T-helper 17 cell (primary cell): ENCODE measurements at places on chromosomes 1 and 21.
A peak's percentile ranks its signal among the peaks of the same experiment; 100 is the strongest.

DNA sequence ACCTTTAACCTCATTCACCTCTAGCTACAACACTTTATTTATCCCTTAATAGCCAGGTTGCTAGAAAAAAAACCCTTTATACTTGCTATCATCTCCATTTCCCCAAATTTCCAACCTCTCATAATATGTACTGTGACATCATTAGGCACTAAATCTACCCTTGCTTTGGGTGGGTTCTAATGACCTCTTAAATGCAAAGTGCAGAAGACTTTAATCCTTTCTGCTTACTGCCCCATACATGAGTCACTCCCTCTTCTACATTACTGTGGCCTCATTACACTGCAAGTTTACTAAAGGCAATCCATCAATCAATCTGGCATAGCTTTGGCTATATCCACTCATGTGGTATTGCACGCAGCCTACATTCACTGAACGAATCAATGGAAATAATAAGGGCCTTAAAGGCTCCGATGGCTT is 353.3 kb downstream of the SMYD3 start:
- H3K27ac ChIP-seq: no peak overlapping the region
- no peak overlapping the region for H3K4me3 ChIP-seq
- H3K4me1 ChIP-seq: no peaks in the 10 kb centered on the region
- H3K36me3 ChIP-seq: peaks cover 5% of the 10 kb centered on the region

GRCh38 chr1:39657402-39657801 is 14.5 kb downstream of the NT5C1A start:
- peaks cover 8% of the 10 kb centered on the region for H3K4me1 ChIP-seq
- no peak overlapping the region for H3K27ac ChIP-seq
- no peak for DNase-seq

DNA sequence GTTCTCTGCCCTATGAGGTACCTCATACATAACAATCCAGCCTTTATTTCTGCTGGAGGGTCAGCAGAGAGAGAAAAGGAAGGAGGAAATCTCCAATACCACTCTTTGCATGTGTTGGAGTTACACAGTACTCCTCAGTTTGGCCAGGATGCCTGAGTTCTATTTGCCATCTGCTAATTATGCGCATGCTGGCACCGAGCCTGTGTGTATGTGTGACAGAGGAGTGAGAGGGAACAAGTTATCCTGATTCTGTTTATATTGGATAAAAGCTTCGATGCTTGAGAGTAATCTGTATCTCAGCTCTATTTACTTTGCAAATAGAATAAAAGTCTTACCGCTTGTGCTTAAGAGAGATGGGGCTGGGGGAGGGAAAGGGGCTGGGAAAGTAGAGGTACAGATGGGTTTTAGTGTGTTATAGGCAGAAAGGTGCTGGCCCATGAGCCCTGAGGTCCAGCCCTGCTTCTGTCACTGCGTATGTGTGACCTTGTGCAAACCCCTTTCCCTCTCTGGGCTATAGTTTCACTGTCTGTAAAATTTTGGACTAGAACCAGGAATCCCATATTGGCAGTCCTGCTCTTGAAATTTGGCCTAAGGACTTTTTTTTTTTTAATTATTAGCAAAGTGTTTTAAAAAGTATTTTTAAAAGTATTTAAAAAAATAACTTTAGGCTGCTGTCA is 54.5 kb upstream of the PLXNA2 start:
- H3K4me1 ChIP-seq: no peaks in the 10 kb centered on the region
- H3K27me3 ChIP-seq: peaks cover 85% of the 10 kb centered on the region
- H3K27ac ChIP-seq: no peak overlapping the region
- H3K4me3 ChIP-seq: no peak overlapping the region

DNA sequence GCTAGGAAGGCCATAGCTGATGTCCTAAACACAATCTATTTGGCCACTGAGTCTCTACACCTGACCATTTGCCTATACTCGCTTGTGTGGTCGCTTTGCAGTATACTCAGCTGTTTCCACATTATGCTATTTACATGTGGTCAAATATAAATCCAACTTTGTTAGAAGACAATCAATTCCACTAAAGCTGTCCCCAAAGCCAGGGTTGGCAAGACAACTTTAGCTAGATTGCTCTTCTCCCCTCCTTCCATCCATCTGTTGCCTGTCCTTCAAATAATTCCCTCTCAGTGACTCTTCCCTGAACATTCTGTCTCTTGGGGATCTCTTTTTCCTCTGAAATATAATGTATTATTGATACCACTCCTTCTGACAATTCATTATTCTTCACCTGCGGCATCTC is 30.1 kb downstream of the AVPR1B start:
- no peak overlapping the region for H3K27ac ChIP-seq
- H3K4me1 ChIP-seq: peaks cover 8% of the 10 kb centered on the region
- H3K4me3 ChIP-seq: no peak overlapping the region

GRCh38 chr1:27332536-27333281 is 9.1 kb upstream of the SYTL1 start:
- no peaks in the 10 kb centered on the region for H3K27me3 ChIP-seq
- H3K36me3 ChIP-seq: peaks cover 2% of the 10 kb centered on the region
- peak overlapping the region; percentile 60 for H3K27ac ChIP-seq
- H3K4me3 ChIP-seq: no peak overlapping the region

- H3K4me3 ChIP-seq: no peak overlapping the region
- no peaks in the 10 kb centered on the region for H3K27me3 ChIP-seq
- no peaks in the 10 kb centered on the region for H3K4me1 ChIP-seq
- no peaks in the 10 kb centered on the region for H3K36me3 ChIP-seq
- no peak for DNase-seq
- no peak overlapping the region for H3K27ac ChIP-seq
Measured at GRCh38 chr1:55725378-55725777, 510.2 kb upstream of the USP24 start.

DNA sequence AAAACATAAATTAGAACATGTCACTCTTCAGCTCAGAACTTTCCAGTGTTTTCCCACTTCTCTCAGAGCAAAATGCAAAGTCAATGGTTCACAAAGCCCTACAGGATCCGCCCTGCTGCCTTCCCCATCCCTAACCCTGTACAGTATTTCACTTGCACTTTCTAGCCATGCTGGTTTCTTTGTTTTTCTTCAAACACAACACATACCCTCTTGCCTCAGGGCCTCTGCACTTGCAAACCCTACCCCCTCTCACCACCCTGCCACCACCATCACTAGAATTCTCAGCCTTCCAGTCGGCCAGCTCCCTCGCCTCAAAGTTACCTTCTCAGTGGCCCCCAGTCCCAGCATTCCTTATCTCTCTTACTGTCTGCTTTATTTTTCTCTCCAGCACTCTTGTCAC is 17.6 kb downstream of the TEX35 start:
- no peak overlapping the region for H3K4me3 ChIP-seq
- no peak for DNase-seq
- H3K4me1 ChIP-seq: peaks cover 3% of the 10 kb centered on the region
- peak overlapping the region; percentile 72 for H3K27ac ChIP-seq
- H3K36me3 ChIP-seq: peaks cover 7% of the 10 kb centered on the region
- H3K27me3 ChIP-seq: peaks cover 27% of the 10 kb centered on the region

DNA sequence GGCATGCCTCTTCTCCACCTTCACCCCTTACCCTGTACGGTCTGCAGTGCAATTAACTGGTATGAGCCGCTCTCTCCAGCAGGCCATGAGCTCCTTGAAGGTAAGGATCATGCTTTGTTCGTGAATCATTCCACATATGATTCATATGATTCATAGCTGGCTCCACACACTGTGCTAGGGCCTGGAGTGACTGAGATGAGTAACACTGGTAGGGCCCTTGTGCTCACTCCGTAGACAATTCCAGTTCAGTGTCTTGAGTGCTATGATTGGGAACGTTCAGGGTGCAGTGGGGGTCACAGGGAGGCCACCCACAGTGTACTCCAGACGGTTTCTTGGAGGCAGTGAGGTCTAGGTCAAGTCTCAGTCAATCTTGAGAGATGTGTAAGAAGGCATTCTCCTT is 239.8 kb downstream of the LMX1A start:
- peaks cover 2% of the 10 kb centered on the region for H3K36me3 ChIP-seq
- H3K4me1 ChIP-seq: peaks cover 2% of the 10 kb centered on the region
- no peak overlapping the region for H3K4me3 ChIP-seq

DNA sequence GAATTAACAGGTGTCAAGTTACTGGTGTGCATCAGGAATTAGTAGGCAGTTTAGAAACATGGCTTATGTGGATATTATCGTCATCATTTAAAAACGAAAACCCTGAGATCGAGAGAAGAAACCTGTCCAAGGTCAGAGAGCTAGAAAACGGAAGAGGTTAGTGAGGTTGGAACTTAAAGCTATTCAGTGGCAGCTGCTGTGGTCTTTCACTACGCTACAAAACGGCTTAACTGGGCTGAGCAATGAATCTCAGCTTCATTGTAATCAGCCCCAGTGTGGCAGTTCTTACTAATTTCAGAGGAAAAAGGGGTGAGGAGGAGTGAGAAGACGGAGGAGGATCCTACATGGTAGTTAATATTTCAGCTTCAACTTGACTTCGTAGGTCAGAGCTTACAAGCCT is 77.9 kb downstream of the DAB1 start:
- no peak for DNase-seq
- peaks cover 6% of the 10 kb centered on the region for H3K36me3 ChIP-seq
- peaks cover 4% of the 10 kb centered on the region for H3K4me1 ChIP-seq
- peak overlapping the region; percentile 66 for H3K4me3 ChIP-seq
- peaks cover 22% of the 10 kb centered on the region for H3K27me3 ChIP-seq

- no peak for DNase-seq
- no peak overlapping the region for H3K4me3 ChIP-seq
- H3K27ac ChIP-seq: no peak overlapping the region
- H3K4me1 ChIP-seq: no peaks in the 10 kb centered on the region
- H3K27me3 ChIP-seq: no peaks in the 10 kb centered on the region
Measured at GRCh38 chr1:71666609-71667008, 585.8 kb upstream of the ZRANB2 start.

GRCh38 chr21:20451046-20451445 is 547.2 kb upstream of the NCAM2 start:
- H3K27me3 ChIP-seq: no peaks in the 10 kb centered on the region
- H3K4me3 ChIP-seq: no peak overlapping the region
- no peaks in the 10 kb centered on the region for H3K4me1 ChIP-seq
- no peaks in the 10 kb centered on the region for H3K36me3 ChIP-seq
- no peak for DNase-seq
- H3K27ac ChIP-seq: no peak overlapping the region

GRCh38 chr1:111956155-111956771 is 33.2 kb downstream of the KCND3 start:
- peaks cover 4% of the 10 kb centered on the region for H3K4me1 ChIP-seq
- H3K27ac ChIP-seq: no peak overlapping the region
- no peak overlapping the region for H3K4me3 ChIP-seq
- peaks cover 90% of the 10 kb centered on the region for H3K27me3 ChIP-seq

GRCh38 chr1:180415985-180416633 is 86.3 kb downstream of the ACBD6 start:
- DNase-seq: no peak
- no peak overlapping the region for H3K27ac ChIP-seq
- no peak overlapping the region for H3K4me3 ChIP-seq

DNA sequence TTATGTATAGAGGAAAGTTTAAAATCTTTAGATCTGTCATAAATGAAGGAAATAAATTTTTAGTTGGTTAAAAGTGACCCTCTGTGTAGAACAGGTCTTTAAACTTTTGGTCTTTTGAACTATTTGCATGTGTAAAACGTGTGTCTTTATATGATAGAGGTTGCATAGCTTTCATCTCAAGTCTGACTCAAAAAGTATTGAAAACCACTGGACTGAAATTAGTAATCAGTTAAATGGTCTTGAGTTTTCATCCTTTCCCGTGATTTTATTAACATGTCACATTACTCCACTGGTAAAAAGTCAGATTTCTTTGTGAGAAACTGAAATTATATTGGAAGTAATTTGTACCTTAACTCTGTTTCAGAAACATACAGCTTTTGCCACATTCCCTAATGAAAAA is 1.8 kb downstream of the RNPC3 start:
- H3K27ac ChIP-seq: peak overlapping the region; percentile 99
- H3K36me3 ChIP-seq: peaks cover 21% of the 10 kb centered on the region
- no peaks in the 10 kb centered on the region for H3K27me3 ChIP-seq
- H3K4me1 ChIP-seq: peaks cover 59% of the 10 kb centered on the region
- H3K4me3 ChIP-seq: peak overlapping the region; percentile 74

DNA sequence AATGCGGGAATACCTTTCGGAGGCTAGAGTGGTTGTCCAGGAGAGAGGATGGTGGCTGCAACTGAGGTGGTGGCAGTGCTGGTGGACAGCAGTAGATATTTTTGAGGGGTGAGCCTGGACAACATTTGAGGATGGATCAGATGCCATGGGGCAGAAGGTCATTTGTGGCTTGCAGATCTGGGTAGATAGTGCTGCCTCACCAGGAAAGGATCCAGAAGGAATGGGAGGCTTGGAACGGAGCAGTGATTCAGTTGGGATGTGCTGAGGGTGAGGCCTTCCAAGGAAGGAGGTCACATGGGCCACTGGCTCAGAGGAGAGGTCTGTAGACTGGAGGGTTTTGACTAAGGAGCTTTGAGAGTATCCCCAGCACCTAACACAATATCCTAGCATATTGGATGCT is 110.8 kb upstream of the KAZN start:
- DNase-seq: no peak
- H3K27ac ChIP-seq: no peak overlapping the region
- no peaks in the 10 kb centered on the region for H3K4me1 ChIP-seq
- H3K4me3 ChIP-seq: no peak overlapping the region
- H3K27me3 ChIP-seq: no peaks in the 10 kb centered on the region
- no peaks in the 10 kb centered on the region for H3K36me3 ChIP-seq

GRCh38 chr1:27418326-27419185 is 26.1 kb downstream of the GPR3 start:
- H3K36me3 ChIP-seq: peaks cover 4% of the 10 kb centered on the region
- H3K4me3 ChIP-seq: peak overlapping the region; percentile 52
- peaks cover 22% of the 10 kb centered on the region for H3K4me1 ChIP-seq
- peak overlapping the region; percentile 89 for H3K27ac ChIP-seq
- no peak for DNase-seq

- peak overlapping the region; percentile 84 for H3K4me3 ChIP-seq
- H3K36me3 ChIP-seq: no peaks in the 10 kb centered on the region
- H3K4me1 ChIP-seq: peaks cover 65% of the 10 kb centered on the region
- no peak for DNase-seq
- H3K27me3 ChIP-seq: no peaks in the 10 kb centered on the region
Measured at GRCh38 chr1:8382608-8383505, 64.9 kb downstream of the SLC45A1 start.

- DNase-seq: no peak
- no peaks in the 10 kb centered on the region for H3K4me1 ChIP-seq
- H3K36me3 ChIP-seq: peaks cover 5% of the 10 kb centered on the region
- no peaks in the 10 kb centered on the region for H3K27me3 ChIP-seq
Measured at GRCh38 chr1:245832771-245833527, 674.1 kb downstream of the SMYD3 start.

- peaks cover 5% of the 10 kb centered on the region for H3K36me3 ChIP-seq
- H3K4me1 ChIP-seq: no peaks in the 10 kb centered on the region
- no peak overlapping the region for H3K27ac ChIP-seq
- no peaks in the 10 kb centered on the region for H3K27me3 ChIP-seq
Measured at GRCh38 chr1:55007625-55008024, 8.9 kb downstream of the BSND start.
